ENCODE measurements at places on chromosomes 7 and 10.

DNA sequence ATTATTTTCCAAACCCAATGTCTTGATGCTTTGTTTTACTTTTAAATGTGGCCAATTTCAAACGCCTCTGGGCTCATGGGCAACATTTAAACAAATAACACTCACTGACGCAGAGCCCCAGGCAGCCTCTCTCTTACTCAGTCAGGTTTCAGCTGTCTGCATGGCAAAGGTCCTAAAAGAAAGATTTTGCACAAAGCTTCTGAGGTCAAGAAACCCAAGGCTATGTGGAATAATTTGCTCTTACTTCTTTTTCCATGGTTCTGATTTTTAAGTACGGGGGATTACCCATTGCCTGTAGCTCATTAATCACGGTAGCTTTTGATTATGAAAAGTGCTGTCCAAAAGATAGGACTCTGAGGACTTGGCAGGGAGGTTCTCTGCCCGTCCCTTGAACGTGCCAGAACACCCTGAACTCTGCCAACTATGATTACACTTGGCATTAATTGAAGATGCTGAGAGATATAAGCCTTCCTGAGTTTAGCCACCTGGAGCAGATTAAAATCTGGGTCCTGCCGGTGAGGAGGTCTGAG lies 14.1 kb upstream of the MSRB2 start:
- DNase-seq: no peak

- DNase-seq: no peak
Observed at GRCh38 chr10:31153161-31153560, 121.5 kb upstream of the ZNF438 start.

DNA sequence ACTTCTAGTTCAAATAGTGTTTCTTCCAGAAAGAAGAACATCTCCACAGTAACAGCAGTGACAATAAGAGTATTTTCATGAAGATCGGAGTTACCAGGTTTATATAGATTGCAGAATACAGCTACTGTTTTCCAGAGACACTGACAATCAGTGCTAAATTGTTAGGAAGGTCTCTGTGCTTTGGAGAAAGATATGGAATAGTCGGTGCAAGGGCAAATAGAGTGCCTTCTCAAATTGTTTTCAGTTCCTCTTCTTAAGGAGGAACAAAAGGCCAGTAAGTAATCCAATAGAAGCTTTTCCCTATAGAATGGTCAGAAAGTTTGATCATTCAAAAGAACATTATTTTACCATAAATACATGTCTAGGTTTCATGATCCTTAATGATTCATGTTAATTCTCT lies 2.6 kb upstream of the KIAA1217 start:
- no peak for DNase-seq

- no peak for DNase-seq
Observed at GRCh38 chr7:133614251-133614650, 361.4 kb downstream of the EXOC4 start.

- no peak for DNase-seq
Observed at GRCh38 chr10:34147641-34148304, 667.3 kb downstream of the PARD3 start.

DNA sequence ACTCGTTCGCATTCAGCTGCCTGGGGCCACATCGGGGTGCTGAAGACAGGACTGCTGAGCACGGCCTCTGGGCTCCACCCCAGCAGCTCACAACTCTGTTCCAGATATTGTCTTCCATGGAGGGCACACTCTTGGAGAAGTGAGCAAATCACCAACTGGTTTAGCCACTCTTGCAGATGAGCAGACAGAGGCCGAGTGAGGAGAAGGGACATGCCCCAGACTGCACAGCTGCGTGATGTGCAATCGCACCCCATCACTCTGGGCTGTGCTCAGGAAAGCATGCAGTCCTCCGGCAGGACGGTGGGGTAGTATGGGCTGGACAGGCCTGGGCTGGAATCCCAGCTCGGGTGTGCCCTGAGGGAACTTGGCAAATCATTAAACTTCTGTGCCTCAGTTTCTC lies 111.6 kb downstream of the FAM53B start:
- no peak for DNase-seq

DNA sequence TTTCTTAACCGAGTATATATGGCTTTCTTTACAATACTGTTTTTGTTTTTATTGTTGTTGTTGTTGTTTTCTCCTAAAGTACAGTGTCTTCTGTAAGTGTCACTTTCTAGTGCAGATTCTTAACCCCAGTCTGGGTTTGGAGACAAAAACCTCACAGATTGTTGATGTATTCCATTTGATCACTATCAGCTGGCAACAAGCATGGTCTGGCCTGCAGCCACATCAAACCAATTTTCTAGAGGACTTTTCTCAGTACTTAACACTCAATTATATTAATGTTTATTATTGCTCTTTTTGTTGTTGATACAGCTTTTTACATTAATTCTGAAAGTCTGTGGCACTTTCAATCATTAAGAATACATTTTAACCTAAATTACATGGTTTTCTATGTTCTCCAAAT lies 17.1 kb downstream of the LRRN3 start:
- no peak for DNase-seq

DNA sequence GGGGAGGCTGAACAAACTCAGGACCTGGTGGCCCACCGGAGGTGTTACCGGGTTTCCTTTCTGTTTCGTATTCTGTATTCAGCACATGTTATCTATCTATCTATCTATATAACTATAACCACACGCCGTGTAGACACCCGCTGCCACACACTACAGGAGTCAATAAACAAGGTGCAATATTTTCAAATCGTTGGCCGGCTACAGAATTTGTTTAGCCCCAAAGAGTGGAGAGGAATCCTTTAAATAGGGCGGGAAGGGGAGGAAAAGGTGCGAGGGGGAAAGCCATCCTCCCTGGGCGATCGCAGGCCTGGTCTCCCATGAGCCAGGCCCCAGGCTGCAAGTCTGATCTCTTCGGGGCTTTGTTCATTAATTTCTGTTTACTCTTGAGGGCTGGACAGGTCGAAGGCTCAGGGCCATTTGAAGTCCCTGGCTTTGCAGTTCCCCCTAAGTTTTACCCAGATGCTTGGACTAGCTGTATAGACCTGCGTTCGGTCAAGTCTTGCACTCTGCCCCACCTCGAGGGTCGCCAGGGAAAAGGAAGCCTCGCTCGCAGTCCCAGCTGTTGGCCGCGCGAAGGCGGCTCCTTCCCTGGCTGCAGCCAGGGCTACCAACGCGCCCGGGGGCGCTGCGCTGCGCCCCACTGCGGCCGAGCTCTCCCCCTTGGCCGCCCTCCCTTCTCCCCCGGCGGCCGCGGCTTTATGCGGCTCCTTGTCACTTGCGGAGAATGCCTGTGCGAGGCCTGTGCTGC lies 3.8 kb downstream of the NKX2-3 start:
- DNase-seq: no peak

DNA sequence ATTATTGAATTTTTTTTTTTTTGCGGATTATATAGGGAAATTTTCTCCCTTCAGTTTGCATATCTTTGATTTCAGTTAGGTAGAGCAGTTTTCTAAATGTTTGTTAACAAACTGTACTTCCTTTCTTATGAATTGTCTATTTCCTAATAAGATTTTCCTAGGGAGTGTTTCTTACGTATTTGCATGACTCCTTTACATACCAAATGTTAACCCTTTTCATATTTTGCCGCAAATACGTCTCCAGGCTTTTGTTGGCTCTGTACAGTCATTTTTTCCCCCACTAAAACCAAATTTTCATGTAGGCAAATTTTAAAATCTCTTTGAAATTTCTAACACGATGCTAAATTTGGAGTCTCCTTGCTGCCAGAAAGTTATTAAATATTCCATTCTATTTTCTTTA lies 1.9 kb upstream of the FRAT2 start:
- no peak for DNase-seq

DNA sequence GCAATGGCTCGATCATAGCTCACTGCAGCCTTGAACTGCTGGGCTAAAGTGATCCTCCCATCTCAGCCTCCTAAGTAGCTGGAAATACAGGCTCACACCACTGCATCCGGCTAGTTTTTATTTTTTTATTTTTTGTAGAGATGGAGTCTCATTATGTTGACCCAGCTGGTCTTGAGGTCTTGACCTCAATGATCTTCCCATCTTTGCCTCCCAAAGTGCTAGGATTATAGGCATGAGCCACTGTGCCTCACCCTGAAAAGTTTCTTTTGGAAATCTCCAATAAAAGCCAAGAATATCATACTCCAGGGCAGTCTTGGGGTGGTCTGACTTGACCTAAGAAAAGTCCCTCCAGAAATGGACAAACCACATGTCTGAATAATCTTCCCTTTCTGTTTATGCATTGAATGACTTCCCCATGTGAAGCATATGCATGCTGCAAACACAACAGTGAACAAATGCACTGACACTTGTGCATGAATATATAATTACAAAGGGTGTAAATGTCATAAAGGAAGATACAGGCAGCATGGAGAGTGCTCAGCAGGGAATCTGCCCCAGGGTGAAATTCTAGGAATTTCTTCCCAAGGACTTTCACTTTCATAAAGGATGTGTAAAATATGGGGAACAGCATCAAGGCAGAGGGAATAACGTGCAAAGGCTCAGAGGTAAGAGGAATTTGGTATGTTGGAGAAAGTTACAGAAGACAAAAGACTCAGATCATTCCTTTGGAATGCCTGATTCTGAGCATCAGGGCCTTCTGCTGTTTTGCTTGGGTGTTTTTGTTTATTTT lies 142.4 kb upstream of the LYZL1 start:
- DNase-seq: no peak

GRCh38 chr10:128221117-128221516 lies 94.9 kb upstream of the MKI67 start:
- no peak for DNase-seq

GRCh38 chr10:29199941-29200679 lies 88.8 kb upstream of the LYZL1 start:
- DNase-seq: no peak

DNA sequence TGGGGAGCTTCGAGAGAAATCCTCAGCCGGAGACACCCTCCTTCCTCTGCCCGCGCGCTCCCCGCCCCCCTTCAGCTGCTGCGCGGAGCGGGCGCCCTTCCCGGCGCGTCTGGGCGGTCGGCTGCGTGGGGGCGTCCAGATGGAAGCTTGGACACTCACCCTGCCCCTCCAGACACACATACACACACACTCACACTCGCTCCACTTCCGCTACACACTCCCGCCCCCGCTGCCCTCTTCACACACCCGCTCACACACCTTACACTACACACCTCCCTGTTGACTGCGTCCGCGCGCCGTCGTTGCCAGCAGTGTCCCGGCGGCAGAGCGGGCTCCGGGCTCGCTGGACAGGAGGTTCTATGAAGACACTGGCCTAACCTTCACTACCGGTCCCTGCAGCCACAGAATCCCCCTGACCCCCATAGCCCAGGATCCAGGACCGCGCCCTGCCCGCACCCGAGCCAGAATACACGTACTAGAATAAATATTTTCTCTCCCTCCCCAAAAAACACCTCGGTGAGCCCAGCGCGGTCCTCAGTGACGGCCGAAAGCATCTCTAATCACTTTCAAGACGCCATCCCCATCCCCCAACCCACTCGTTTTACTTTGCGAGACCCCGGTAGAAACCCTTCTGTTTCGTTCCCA lies 1.1 kb upstream of the EGR2 start:
- no peak for DNase-seq

DNA sequence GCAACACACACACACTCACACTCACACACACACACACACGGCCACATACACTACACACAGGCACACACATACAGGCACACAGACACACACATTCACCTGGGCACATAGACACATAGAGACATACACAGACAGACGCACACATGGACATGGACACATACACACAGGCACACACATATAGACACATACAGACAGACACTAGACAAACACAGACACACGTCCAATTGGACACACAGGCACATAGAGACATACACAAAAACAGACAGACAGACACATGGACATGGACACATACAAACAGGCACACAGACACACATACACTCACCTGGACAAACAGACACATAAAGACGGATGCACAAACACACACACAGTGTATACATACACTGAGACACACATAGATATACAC lies 21.7 kb upstream of the ACTR3B start:
- DNase-seq: no peak

DNA sequence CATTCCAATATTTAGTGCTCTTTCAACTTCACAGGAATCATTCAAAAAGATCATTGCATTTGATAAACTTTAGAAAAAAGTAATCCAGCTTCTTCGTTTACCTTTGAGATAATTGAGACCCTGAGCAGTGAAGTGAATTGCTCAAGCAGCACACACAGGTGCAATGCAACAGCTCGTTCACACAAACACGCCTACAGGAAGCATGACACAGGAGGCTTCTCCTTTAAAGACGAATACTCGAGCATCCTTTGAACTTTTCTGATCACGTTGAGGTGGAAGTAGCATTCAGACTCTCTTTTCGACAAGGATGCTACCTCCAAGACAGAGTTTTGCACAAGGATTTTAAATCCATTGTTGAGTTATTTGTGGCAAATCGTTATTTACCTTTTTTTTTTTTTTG lies 18.0 kb upstream of the RSU1 start:
- no peak for DNase-seq

DNA sequence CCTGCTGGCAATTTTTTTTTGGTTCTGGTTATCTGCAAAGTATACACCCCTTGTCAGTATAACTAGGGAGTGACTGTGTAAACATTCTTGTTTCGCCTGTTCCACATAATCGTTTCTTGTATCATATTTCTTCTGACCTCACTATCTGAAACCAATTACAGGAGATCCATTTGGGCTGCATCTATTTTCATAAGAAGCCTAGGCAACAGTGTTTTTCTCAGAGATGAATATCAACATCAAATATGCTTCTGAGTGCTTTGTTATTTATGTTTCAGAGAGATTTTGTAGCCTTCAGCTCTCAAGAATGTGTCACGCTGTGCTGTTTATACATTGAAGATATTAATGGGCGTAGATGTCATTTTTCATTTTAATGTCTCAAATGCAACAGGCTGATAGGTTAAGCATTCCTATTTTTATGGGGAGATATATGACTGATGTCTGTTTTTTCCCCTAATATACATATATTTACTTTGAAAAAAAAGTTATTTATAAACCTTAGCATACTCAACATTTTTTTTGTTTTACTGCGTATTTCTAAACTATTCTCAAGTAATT lies 115.5 kb downstream of the FOXP2 start:
- no peak for DNase-seq

- DNase-seq: no peak
Observed at GRCh38 chr10:71512761-71513539, 116.2 kb downstream of the CDH23 start.

DNA sequence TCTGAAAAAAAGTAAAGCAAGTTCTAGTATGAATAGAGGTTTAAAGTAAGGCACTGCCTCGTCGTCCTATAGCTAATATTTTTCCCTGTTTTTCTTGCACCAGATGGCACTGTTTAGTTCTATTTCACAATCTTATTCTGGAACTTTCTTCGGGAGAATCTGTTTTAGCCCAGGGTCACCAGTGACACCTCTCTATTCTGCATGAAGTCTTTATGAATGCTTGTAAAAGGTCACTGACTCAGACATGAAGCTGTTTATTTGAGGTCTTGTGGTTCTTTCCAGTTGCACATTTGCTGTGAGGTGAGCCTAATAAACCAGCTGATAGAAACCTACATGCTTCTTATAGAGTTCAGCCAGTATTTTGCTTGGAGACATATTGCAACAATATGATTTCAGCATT lies 444.3 kb downstream of the AUTS2 start:
- DNase-seq: no peak

- peak; percentile 86 for DNase-seq
Observed at GRCh38 chr7:74355091-74355490, 65.9 kb downstream of the CLIP2 start.

- DNase-seq: no peak
Observed at GRCh38 chr10:19825700-19826099, 9.5 kb downstream of the PLXDC2 start.

- DNase-seq: no peak
Observed at GRCh38 chr7:84975586-84976185, 211.2 kb downstream of the SEMA3D start.

GRCh38 chr10:48253970-48254657 lies 20.4 kb downstream of the FRMPD2 start:
- peak; percentile 5 for DNase-seq

Measured in COLO829 (cell line).